Thoracic aorta (tissue), 2 donors: ENCODE measurements at places on chromosomes 7 and 10.

- peak overlapping the region; percentile 35 for H3K27ac ChIP-seq
- DNase-seq: no peak
- no peak overlapping the region for H3K4me3 ChIP-seq
Observed at GRCh38 chr7:137925091-137925490, 76.8 kb downstream of the CREB3L2 start.

GRCh38 chr10:119209035-119209735 lies 1.8 kb downstream of the GRK5 start:
- H3K27ac ChIP-seq: peak overlapping the region; percentile 94
- peaks cover 55% of the 10 kb centered on the region for H3K4me1 ChIP-seq
- no peaks in the 10 kb centered on the region for H3K36me3 ChIP-seq
- peak overlapping the region; percentile 95 for H3K4me3 ChIP-seq
- no peak for DNase-seq

DNA sequence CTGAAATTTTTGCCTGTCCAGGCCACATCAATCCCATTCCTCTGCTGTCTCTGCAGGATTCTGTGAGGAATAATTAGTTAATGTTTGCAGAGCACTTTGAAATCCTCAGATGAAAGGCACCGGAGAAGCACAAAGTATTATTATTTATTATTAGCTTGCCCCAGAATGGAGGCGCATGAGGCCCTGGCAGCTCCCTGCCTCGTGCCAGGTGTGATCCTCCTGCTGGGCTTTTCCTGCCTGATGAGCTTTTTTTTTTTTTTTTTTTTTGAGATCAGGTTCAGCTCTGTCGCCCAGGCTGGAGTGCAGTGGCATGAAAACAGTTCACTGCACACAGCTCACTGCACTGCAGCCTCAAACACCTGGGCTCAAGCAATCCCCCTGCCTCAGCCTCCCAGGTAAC lies 65.2 kb downstream of the TCF7L2 start:
- H3K27ac ChIP-seq: no peak overlapping the region
- H3K36me3 ChIP-seq: no peaks in the 10 kb centered on the region
- no peak overlapping the region for H3K4me3 ChIP-seq
- no peaks in the 10 kb centered on the region for H3K27me3 ChIP-seq

GRCh38 chr7:95001258-95001657 lies 93.9 kb downstream of the PPP1R9A start:
- no peaks in the 10 kb centered on the region for H3K36me3 ChIP-seq
- H3K4me3 ChIP-seq: no peak overlapping the region
- no peaks in the 10 kb centered on the region for H3K27me3 ChIP-seq
- H3K4me1 ChIP-seq: peaks cover 4% of the 10 kb centered on the region
- DNase-seq: no peak
- no peak overlapping the region for H3K27ac ChIP-seq

- H3K36me3 ChIP-seq: no peaks in the 10 kb centered on the region
- peak overlapping the region; percentile 97 for H3K27ac ChIP-seq
- H3K4me3 ChIP-seq: no peak overlapping the region
- DNase-seq: no peak
- H3K4me1 ChIP-seq: peaks cover 68% of the 10 kb centered on the region
- H3K27me3 ChIP-seq: no peaks in the 10 kb centered on the region
Observed at GRCh38 chr10:104301907-104302690, 33.1 kb downstream of the GSTO2 start.

DNA sequence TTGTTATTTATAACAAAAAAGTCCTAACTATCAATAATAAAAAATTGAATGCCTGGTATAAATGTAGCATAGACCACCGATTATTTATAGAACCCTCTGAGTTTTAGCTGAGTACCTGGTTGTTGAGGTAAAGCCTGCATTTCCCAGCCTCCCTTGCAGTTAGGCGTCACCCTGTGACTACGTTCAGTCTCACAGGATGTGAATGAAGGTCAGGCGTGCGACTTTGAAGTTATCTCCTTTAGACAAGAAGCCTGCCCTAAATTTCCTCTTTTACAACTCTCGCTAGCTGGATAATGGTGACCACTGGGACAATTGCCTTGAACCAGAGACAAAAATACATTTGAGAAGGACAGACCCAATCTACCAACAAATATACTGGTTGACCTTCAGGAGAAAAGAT lies 67.5 kb upstream of the TES start:
- H3K27ac ChIP-seq: no peak overlapping the region
- H3K4me3 ChIP-seq: no peak overlapping the region
- DNase-seq: no peak
- H3K4me1 ChIP-seq: no peaks in the 10 kb centered on the region
- H3K36me3 ChIP-seq: no peaks in the 10 kb centered on the region

GRCh38 chr7:70456719-70457118 lies 675.2 kb upstream of the GALNT17 start:
- H3K27me3 ChIP-seq: no peaks in the 10 kb centered on the region
- no peak overlapping the region for H3K27ac ChIP-seq
- DNase-seq: no peak
- H3K4me1 ChIP-seq: no peaks in the 10 kb centered on the region
- no peaks in the 10 kb centered on the region for H3K36me3 ChIP-seq
- no peak overlapping the region for H3K4me3 ChIP-seq

DNA sequence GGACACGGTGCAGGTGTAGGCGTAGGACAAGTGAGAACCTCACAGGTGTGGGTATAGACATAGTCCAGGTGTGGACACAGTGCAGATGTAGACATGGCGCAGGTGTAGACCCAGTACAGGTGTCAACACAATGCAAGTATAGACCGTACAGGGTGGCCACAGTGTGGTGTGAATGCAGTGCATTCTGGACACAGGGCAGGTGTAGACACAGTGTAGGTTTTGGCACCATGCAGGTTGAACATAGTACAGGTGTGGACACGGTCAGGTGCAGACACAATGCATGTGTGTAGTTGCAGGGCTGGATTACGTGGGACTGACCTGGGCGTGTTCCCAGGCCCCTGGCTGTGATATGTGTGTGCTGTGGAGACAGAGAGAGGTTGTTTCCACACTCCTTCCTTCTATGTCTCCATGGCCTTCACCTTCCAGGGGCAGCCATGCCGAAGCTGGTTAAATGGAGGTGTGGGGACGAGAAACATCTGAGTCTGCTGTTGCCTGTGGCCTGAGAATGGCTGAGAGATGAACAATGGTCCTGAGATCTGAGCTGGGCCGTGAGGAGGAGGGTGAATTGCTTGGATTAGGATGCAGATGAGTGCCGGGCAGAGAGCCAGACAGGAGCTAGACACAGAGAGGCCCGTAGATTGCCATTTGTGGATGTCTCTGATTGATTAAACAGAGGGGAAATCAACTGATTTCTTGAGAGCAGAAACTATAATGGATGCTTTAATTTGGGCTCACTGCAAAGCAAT lies 343.9 kb upstream of the SHH start:
- no peaks in the 10 kb centered on the region for H3K36me3 ChIP-seq
- no peaks in the 10 kb centered on the region for H3K4me1 ChIP-seq
- H3K4me3 ChIP-seq: no peak overlapping the region
- no peak overlapping the region for H3K27ac ChIP-seq

DNA sequence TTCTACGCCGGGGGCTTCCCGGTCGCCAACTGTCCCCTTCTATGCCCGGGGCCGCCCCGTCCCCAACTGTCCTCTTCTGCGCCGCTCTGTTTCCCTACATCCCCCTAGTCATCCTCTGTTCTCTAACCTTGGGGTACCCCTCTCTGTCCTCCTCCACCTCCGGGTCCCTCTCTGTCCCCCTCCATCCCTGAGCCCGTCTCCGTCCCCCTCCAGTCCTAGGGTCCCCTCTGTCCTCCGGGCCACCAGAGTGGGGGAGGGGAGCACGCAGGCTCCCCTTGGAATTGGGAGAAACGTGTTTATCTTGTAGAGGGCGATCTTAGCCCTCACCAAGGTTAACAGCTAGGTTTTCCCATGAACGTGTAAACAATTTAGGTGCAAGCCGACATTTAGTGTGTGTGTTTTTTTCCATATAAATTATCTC lies 852 bp upstream of the KLF6 start:
- peak overlapping the region; percentile 81 for H3K4me3 ChIP-seq
- H3K27ac ChIP-seq: peak overlapping the region; percentile 97
- no peaks in the 10 kb centered on the region for H3K27me3 ChIP-seq
- DNase-seq: no peak

DNA sequence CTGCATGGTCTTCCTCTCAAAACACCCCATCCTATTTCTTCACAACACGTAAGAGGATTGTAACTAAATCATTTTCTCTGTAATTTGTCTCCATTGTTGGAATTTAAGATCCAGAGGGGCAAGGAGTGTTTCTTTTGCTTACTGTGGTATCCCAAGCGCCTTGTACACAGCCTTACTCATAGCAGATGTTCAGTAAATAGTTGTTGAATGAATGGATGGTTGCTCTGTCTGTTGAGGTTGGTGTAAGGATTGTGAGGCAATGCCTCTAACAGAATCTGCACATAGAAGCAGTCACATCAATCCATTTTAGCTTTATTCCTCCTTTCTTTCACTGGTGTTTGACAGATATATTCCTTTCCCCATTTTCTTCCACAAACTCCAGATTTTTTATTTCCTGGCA lies 90.1 kb downstream of the ZNF365 start:
- H3K4me3 ChIP-seq: no peak overlapping the region
- no peaks in the 10 kb centered on the region for H3K4me1 ChIP-seq
- H3K27me3 ChIP-seq: no peaks in the 10 kb centered on the region
- no peak overlapping the region for H3K27ac ChIP-seq
- H3K36me3 ChIP-seq: no peaks in the 10 kb centered on the region

DNA sequence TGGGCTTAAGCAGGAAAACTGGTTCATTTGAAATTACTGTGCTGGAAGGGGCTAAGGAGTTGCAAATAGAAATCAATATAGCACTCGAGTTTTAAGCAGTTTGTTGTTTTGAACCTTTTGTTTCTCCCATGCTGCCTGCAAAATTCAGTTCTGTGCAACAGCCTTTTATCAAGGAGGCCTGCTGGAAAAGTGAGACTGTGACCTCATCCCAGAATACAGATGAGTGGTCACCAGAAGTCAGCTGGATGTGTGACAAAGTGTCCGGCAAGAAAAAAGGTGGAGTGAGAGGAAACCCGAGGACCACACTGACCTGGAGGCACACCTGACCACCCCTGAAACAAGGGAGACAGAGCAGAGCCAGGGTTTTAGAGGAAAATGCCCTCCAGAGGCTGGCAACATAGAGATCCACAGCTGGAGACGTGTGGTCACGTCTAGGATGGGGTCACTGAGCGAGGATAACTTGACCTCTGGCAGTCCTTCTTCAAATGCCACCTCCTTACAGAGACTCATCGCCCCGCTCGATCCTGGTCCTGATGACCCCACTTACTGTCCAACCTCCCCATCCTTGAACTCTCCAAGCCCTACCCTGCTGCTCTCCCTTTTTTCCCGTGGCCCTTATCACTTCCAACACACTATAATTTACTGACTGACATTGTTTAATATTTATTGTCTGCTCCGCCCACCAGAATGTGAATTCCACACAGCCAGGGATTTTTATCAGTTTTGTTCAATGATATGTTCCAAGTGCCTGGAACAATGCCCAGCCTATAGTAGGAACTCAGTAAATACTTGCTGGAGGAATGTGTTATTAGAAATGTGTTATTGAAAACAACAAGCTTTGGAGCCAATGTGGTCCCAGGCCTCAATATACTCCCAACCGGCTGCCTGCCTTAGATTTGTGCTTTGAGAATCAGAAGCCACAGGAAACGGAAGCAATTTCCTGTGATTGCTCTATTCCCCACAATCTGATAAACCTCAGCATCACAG lies 243.8 kb downstream of the GLI3 start:
- no peaks in the 10 kb centered on the region for H3K4me1 ChIP-seq
- H3K4me3 ChIP-seq: no peak overlapping the region
- H3K27ac ChIP-seq: no peak overlapping the region
- DNase-seq: no peak
- H3K27me3 ChIP-seq: no peaks in the 10 kb centered on the region

- H3K4me3 ChIP-seq: no peak overlapping the region
- no peak for DNase-seq
- no peak overlapping the region for H3K27ac ChIP-seq
- no peaks in the 10 kb centered on the region for H3K36me3 ChIP-seq
- H3K27me3 ChIP-seq: no peaks in the 10 kb centered on the region
Observed at GRCh38 chr7:3197567-3198213, 103.4 kb upstream of the SDK1 start.

DNA sequence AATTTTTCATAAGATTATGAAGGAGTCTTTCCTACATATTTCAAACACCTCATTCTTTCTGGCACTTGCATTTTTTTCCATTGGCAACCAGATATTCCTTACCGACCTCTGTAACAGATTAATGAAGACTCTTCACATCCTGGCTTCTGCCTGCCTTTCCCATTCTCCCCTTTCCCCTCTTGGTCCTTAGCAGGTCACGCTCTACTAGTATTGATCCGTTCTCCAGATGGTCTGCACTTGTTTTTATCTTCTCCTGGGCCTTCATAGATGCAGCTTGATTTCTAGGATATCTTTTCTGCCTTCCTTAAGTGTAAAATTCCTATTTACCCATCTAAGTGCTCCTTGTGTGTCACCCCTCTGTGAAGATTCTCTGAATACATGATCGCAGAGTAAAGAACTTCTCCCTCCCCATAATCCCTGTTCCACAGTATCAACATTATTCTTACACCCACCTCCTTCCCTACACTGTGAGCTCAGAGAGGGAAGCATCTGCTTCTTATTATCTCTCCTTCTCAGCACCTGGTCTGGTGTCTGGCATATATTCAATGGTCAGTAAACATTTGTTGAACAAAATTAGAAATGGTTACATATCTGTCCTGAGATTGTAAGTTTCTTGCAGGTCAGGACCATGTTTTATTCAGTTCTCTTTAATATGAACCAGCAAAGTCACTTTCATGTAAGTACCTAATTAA lies 654.2 kb downstream of the REEP3 start:
- no peak overlapping the region for H3K4me3 ChIP-seq
- H3K27ac ChIP-seq: no peak overlapping the region
- H3K4me1 ChIP-seq: no peaks in the 10 kb centered on the region
- H3K36me3 ChIP-seq: no peaks in the 10 kb centered on the region
- no peaks in the 10 kb centered on the region for H3K27me3 ChIP-seq
- DNase-seq: no peak

- H3K4me1 ChIP-seq: peaks cover 10% of the 10 kb centered on the region
- H3K27ac ChIP-seq: peak overlapping the region; percentile 97
- H3K36me3 ChIP-seq: no peaks in the 10 kb centered on the region
- no peak for DNase-seq
- no peaks in the 10 kb centered on the region for H3K27me3 ChIP-seq
- peak overlapping the region; percentile 89 for H3K4me3 ChIP-seq
Observed at GRCh38 chr10:91164520-91165065, 55.9 kb upstream of the PCGF5 start.
